Umbilical cord (tissue), 2 donors: ENCODE measurements at places on chromosomes 12 and 14. TPM values are rescaled to one million over a fixed set of nuclear protein-coding genes. Genes with fewer than 3 reads are reported as not detected.

LMBR1L gene
- 64.8 TPM for total RNA-seq

DNA sequence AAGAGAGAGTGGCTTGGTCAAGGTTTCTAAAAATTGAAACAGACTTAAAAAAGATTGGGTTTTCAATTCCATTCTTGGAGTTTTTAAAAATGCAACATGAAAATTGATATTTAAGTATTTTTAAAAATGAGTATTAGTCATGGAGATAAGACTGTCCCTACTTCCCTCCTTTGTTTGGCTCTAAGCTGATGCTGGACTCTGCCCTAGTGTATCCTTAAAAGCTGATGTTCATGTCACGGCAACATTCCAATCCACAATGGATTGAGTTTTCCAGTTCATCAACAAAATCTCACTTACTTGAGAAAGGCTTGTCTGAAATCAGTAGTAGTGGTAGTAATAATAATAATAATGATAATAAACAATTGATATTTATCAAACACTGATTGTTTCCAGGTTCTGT lies 119.0 kb upstream of the SLC38A2 start:
- DNase-seq = no peak

- DNase-seq = no peak
Measured at GRCh38 chr14:71133296-71133695, 226.0 kb downstream of the PCNX1 start.

- peak; percentile 63 for DNase-seq
Measured at GRCh38 chr14:52998376-52999015, 47.6 kb upstream of the FERMT2 start.

CCDC60 gene
- 5.1 TPM for total RNA-seq

DNA sequence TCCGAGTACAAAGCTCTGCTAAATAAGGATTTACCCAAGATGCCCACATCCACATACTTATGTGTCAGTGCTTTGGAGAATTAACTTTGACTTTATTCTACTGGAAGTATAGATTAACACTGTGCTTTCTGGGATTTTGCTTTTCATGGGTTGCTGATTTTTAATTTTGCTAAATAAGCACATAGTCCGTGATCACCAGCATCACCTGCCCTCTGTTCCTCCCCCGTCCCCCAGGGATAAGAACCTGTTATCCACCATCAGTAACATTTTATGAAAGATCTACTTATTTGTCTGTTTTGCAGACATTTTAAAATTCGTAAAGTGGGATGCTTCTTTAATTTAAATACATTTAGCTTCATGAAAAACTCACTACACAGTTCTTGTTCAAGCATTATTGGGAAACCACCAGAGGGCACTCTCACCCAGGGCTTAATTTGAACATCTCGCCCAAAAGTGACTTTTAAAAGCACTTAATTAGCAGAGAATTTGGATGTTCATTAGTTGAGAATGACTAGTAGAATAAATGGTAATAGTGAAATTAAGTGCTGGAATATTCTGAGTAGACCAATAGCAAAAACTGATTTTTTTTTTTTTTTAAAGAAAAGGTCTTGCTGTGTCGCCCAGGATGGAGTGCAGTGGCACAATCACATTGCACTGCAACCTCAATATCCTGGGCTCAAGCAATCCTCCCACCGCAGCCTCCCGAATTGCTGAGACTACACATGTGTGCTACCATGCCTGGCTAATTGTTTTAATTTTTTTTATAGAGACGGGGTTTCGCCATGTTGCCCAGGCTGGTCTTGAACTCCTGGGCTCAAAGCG lies 35.7 kb downstream of the MRPL42 start:
- DNase-seq = peak; percentile 40

DNA sequence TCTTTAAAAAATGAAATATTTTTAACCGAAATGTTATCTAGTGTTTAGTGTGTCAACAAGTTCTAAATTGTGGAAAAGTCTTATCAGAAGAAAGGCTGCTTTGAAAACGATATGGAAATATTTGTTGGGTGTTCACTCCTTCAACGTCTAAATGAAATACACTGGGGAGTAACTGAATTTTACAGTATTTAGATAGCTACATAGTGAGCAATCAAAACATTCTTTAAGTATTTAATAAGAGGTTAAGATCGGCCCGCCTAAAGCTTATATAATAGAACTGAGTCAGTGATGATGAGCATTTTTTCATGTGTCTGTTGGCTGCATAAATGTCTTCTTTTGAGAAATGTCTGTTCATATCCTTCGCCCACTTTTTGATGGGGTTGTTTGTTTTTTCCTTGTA lies 228.3 kb downstream of the RAD51B start:
- peak; percentile 59 for DNase-seq

LRRIQ1 gene
- total RNA-seq = 30.8 TPM

GPR137C gene
- total RNA-seq = 4.1 TPM

DNA sequence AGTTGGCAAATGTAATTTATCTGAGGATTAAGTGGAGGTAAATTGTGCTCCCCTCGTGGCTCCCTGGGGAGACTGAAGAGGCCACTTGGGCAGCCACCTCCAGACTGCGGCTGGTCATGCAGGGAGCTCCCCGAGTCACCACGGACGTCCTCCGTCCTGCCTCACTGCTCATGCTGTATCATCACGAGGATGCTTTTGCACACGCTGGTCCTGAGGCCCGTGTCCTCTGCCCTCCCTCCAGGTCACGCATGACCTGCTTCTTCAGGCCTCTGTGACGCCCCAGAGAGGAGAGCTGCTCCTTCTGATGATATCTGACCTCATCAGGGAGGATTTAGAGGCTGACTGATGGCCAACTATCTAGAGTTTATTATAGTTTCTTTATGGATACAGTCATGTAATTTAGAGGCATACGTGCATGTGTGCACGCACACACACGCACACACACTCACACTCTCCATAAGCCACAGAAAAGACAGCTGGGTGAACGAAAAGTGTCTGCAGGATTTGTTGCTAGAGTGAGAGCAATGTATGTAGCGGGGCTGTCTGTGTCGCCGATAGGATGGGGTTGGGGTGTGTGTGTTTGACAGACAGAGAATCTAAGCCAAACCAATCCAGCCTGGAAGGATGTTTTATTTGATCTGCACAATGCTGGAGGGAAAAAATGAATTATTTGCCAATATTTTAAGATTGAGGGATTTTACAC lies 160.0 kb downstream of the ADGRD1 start:
- DNase-seq = peak; percentile 88

GRCh38 chr12:99495799-99496198 lies 151.8 kb upstream of the GARIN6 start:
- DNase-seq = no peak

DNA sequence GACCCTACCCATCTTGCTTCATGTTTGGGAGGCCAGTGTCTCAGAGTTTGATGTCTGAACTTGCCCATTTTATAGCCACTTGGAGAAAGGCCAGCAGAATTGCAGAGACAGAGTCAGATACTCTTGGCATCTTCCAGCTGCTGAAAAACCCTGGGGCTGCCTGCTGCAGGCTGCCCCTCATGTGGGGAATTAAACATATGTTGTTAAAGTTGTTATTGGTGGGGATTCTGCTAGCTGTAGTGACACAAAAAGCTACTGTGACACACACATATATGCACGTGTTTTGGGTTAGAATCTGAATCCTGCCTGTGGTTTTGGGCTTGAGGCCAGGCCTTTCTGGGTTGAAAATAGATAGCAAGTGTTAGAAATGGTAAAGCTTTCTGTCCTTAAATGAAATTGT lies 1288.4 kb downstream of the AACS start:
- DNase-seq = no peak

TAS2R46 gene
- 17.3 TPM for total RNA-seq

CLEC1B gene
- 9.4 TPM for total RNA-seq

RPS26 gene
- 76.8 TPM for total RNA-seq

- no peak for DNase-seq
Measured at GRCh38 chr14:52703664-52704063, 3.3 kb upstream of the PSMC6 start.

SLC5A8 gene
- 1.7 TPM for total RNA-seq

MMP17 gene
- not detected for total RNA-seq

- DNase-seq = no peak
Measured at GRCh38 chr12:53217051-53217930, 10.2 kb upstream of the ITGB7 start.

- peak; percentile 28 for DNase-seq
Measured at GRCh38 chr12:40158592-40159111, 52.8 kb upstream of the SLC2A13 start.

REP15 gene
- 1.9 TPM for total RNA-seq

ZNF84 gene
- 40.0 TPM for total RNA-seq
